ENCODE measurements at places on chromosomes 5 and 9.

DNA sequence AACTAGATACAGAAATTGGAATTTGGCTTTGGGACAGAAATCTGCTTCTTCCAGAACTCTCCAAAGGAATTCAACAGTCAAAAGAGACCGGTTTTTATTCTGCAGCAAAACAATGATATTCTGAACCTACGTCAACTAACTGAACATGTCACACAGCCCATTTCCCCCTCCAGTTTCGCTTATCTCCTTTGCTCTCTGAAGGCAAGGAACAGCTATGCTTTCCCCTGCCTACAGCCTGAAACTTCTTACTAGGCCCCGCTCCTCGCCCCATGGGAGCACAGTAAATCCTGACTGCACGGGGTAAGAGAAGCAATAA, 488 bp downstream of the SKIC3 start:
- no peak for DNase-seq

DNA sequence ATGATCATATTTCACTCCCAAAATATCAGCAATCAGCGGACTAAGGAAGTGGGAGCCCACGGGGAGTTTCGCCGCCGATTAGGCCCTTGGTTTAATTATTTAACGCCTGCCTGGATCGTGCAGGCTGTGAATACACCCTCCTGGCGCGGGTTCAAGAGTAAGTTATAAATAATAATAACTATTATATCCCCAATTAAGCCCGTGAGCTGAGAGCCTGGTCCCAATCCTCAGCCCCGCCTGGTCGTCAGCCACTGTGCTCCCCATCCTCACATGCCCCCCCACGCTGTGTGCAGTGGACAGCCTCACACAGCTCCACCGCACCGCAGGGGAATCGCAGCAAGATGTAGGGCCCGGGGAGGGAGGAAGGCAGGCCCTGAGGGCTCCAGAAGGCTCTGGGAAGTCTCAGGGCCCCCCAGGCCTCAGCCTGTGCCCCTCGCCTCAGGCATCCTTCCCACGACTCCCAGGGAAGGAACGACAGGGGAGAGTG, 10.8 kb upstream of the PRRX2 start:
- no peak for DNase-seq

GRCh38 chr5:73321757-73322436, 126.7 kb downstream of the FOXD1 start:
- peak; percentile 74 for DNase-seq

DNA sequence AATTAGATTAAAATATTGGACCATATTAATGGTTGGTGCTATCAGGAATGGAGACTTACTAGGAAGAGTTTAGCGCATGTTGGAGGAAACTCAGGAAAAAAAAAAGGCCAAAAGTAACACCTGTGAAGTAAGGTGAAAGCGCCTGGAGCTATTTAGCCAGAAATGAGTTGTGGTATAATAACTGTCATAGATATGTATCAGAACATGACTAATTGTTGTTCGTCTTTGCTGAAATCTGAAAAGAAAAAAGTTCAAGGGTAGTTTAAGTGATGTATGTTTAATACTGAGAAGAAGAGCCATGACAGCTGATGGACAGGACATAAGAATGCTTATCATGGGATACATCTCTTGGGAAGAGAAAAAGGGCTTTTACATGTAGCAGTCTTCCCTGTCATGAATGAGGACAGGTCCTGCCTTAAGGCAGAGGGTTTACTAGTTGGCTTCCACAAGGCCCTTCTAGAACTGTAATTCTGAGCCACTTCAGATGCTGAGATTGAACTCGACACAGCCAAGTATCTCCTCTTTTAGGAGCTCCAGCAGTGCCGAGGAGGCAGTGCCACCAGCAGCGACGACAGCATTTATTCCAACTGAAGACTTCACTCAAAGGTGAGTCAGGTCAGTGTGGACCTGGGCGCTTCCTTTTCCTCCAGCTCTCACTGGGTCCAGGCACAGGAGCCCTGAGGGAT, 940 bp upstream of the CAMK4 start:
- no peak for DNase-seq

DNA sequence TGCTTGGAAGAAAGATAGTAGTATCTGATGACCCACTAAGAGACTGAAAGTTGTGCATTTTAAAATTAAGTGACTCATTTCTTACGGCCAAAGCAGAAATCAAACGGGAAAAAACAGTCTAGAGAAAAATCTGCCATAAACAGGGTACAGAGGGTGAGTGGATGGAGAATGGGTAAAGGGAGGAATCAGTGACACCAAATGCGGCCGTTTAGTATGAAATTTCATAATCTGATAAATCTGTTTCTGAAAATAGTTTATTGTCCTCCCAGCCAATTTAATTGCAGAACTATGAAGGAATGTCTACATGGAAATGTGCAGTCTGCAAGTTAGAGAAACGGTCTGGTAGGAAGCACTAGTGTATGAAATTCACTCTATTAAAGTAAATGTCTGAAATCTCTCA, 39.5 kb downstream of the ADAMTS12 start:
- peak; percentile 45 for DNase-seq

- DNase-seq: no peak
Observed at GRCh38 chr9:90180381-90180780, 462.2 kb downstream of the DIRAS2 start.

DNA sequence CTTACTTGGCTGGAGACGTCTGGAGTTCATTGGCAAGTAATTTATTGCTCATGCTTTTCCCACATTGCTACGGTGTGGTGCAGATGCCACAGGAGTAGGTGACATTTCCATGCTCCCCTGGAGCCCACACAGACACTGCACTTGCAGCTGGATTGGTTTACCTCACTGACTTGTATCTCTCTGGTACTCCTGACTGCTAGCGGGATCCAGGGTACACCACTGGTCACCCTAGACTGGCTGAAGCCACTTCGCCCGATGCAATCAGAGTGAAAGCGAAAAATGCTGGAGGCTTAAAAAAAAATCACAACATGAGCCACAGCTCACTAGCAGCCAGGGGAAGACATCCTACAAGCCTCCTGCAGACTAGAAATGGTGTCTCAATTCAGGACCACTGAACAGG, 32.6 kb upstream of the SLIT3 start:
- no peak for DNase-seq

DNA sequence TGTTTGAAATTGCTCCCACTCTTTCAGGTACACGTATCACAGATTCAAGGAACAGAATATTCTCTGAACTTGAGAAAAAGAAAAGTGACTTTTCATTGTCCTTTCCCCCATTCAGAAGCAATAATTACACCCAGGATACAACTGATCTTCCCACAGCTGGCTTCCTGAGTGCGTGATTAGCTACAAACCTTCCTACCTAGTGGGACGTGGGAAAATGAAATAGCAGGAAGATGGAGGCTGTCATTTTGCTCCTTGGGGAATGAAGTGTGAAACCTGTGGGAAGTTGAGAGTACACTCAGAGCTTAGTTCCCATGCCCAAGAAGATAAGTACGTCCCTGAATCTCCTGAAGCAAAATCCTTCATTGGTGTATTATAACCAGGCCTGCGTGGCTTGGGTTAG, 2.6 kb downstream of the TAS2R1 start:
- no peak for DNase-seq

DNA sequence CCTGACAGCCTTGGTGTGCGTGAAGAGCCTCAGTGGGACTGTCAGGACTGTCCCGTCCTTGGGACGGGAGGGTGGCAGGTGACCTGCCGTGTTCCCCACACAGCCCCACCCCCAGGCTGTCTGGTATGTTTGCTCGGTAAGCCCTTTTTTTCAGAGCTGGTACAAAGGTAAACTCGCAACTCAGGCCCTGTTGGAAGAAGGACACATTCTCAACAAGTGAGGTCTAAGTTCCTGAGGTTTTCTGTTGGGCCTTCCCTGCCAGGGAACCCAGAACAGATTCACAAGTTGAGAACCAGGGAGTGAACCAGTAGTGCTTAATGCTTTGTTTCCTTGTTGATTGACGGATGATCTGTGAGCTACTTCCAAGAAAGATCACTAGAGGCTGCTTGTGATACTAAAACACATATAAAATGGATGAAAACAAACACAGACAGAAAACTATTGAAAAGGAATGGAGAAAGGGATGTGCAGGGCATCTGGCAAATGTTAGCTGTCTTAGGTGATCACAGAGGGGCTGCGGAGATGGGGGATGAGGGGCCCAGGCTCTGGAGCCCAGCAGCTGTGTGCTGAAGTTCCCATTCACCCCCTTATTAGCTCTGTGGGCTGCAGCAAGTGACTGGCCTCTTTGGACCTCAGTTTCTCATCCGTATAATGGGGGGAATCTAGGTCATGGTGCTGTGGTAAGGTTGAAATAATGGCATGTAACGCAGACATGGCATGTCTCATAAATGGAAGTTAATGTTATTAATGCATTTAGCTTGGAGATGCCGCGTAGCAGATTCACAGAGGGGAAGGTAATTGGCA, 2.7 kb downstream of the NDST1 start:
- DNase-seq: peak; percentile 39

- DNase-seq: no peak
Observed at GRCh38 chr5:59326596-59326995, 566.9 kb downstream of the PDE4D start.

DNA sequence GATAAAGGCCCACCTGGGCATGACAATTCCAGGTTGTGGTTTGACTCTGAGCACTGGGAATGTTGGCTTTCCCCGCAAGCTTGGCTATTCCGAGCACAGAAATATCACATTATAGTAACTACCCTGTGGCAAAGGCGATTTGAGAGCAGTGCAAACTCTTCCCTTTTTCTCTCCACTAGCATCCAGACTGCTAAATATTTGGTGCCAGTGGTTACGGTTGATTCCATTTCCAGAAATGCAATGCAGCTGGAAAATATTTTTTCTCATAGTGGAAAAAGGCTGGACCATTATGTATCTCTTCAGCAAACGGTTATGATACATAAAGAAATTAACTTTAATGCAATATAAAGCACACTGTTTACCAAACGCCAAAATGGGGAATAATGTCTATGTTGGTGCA, 158.0 kb downstream of the ENC1 start:
- no peak for DNase-seq

DNA sequence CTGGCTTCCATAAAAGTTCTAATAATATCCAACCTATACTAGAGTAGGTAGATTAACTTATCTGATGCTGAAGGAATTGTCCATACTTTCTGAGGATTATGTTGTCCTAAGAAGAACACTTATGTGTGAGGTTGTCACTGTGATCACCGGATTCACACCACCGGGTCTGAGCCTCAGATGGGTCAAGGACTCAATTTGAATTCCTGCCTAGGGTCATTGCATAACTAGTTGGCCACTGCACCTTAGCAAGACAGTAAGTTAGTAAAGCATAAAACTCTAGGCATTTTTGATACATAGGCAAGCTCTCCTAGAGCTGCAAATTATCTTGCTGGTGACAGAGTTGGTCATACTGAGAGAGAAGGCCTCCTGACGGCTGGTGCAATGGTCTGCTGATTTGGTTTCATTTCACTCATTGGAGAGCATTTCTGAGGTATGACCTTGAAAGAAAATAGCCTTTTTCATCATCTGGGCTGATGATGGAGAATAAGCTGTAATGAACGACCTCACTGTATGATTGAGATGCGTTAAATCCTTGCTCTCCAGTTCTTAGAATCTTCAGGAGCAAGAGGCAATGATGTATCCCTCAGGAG, 72.0 kb upstream of the CKMT2 start:
- no peak for DNase-seq

- DNase-seq: no peak
Observed at GRCh38 chr9:90189306-90189705, 453.3 kb downstream of the DIRAS2 start.

- DNase-seq: peak; percentile 92
Observed at GRCh38 chr5:172860520-172861443, 26.7 kb downstream of the ERGIC1 start.

- no peak for DNase-seq
Observed at GRCh38 chr9:98964201-98964600, 20.5 kb downstream of the COL15A1 start.

GRCh38 chr9:73132034-73132776, 19.5 kb upstream of the ANXA1 start:
- DNase-seq: peak; percentile 79

DNA sequence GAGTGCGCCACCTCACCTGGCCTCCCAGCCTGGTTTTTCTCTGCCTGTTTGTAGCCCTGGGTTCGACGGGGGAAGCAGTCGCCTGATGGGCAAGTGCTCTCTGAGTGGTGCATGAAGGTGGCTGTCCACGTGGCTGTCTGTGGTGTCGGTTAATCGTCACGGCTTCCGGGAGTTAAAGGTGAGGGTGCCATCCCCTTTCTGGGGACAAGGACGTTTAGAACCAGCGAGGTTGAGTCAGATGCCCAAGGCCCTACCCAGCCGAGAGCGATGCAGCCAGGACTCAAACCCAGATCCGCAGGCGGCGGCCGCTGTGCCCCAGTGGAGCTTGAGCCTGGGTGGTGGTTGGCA, 47.7 kb downstream of the RXRA start:
- no peak for DNase-seq

DNA sequence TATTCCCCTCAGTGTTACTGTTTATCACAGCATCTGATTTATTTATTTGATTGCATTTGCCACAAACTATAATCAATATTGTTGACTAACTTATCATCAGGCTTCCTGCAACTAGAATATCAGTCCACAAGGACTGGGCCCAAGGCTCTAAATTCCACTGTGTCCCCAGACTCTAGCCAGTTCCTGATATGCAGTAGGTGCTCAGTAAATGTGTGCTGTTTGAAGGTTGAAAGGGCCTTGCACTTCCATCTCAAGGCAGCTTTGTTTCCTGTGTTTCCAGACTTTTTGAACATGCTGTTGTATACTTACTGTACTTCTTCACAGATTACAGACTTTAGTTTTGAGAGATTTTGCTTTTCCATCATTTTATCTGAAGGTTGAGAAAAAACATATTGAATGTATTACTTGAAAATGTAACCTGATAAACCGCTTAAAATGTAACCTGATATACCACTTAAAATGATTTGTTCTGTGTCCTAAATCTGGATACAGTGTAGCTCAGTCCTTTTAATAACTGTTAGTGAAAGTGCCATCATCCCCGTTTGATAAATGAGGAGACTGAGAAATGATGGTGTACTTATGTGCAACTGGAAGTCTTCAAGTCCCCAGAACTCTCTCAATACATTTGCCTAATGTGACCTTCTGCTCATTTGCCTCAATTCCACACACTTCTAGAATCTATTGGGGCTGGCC, 18.7 kb downstream of the KIAA1191 start:
- DNase-seq: no peak

GRCh38 chr5:151739939-151740335, 18.5 kb downstream of the ATOX1 start:
- DNase-seq: peak; percentile 95

- peak; percentile 11 for DNase-seq
Observed at GRCh38 chr5:58094031-58094430, 365.9 kb downstream of the PLK2 start.

- DNase-seq: peak; percentile 50
Observed at GRCh38 chr9:37951671-37952449, 47.9 kb upstream of the SLC25A51 start.
